Esophagus squamous epithelium (tissue), 5 donors: ENCODE measurements at places on chromosomes 4 and X. TPM values are rescaled to one million over a fixed set of nuclear protein-coding genes. Genes with fewer than 3 reads are reported as not detected.

- no peak overlapping the region for H3K4me3 ChIP-seq
- peaks cover 13% of the 10 kb centered on the region for H3K4me1 ChIP-seq
- no peak for DNase-seq
Measured at GRCh38 chr4:8606966-8607365, 14.4 kb downstream of the CPZ start.

DNA sequence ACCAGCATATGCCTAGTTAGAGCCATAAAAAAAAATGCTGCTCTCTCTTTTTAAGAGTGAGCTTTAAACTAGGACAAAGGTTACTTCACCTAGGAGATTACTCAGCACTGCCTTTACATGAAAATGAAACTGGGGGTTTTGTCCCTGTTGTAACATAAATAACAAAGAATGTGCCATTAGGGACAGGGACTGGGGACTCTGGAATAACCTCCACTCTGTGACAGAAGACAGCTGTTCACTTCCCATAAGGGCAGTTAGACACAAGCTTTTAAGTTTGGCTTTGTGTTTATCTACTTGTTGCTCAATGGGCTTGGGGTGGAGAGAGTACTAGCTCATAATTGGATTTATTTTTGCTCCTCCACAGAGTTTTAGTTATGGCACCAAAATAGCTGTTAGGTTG is 11.9 kb downstream of the ENPEP start:
- no peak overlapping the region for H3K4me3 ChIP-seq
- H3K36me3 ChIP-seq, result no peaks in the 10 kb centered on the region
- H3K27ac ChIP-seq, result peak overlapping the region; percentile 30
- DNase-seq, result no peak
- no peaks in the 10 kb centered on the region for H3K27me3 ChIP-seq

DNA sequence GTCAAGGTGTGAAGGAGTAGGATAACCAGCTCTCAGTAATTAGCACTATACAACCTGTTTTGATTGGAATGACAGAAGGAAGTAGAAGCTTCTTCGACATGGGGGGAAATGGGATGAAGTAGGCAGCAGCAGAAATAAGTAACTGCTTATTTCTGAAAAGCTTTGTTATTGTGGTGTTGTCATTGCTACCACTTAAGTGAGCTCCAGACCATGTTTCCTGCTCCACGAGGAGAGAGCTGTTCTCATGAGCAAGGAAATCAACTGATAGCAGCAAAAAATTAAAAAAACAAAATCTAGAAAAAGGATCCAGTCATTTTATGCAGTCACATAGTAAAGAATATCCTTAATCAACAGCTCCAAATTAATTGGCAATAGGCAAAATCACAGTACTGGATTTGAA is 106.1 kb upstream of the TLL1 start:
- no peak overlapping the region for H3K4me3 ChIP-seq
- no peak overlapping the region for H3K27ac ChIP-seq

- DNase-seq, result no peak
- H3K4me3 ChIP-seq, result no peak overlapping the region
- H3K4me1 ChIP-seq, result no peaks in the 10 kb centered on the region
- no peaks in the 10 kb centered on the region for H3K27me3 ChIP-seq
Measured at GRCh38 chr4:138961129-138961528, 54.5 kb upstream of the NOCT start.

DNA sequence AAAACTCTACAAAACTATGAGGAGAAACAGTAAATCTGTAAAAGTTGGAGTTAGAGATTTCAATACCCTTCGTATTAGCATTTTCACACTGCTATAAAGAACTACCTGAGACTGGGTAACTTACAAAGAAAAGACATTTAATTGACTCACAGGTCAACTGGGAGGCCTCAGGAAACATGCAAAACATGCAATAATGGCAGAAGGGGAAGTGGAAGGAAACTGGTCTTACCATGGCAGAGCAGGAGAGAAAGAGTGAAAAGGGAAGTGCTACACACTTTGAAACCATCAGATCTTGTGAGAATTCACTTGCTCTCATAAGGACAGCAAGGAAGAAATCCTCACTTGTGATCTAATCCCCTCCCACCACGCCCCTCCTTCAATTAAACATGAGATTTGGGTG is 949.9 kb downstream of the TECRL start:
- H3K4me1 ChIP-seq, result no peaks in the 10 kb centered on the region
- no peak overlapping the region for H3K4me3 ChIP-seq
- no peaks in the 10 kb centered on the region for H3K36me3 ChIP-seq
- no peak overlapping the region for H3K27ac ChIP-seq

DNA sequence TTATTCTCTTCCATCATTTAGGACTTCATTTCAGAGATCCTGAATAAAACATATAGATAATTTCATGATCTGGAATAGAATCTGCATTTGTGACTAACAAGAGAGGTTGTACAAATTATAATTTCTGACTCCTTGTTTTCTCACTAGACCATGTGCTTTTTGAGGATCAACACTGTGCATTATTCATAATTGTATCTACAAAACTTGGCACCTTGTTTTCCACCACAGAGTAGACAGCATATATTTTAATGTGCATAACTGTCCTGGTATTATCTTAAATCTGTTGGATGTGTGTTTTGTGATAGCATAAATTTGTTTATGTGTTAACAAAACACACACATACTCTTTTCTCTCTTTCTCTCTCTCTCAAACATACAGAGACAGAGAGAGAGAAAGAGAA is 514.9 kb upstream of the GALNT7 start:
- no peaks in the 10 kb centered on the region for H3K4me1 ChIP-seq
- H3K27ac ChIP-seq, result no peak overlapping the region
- no peak overlapping the region for H3K4me3 ChIP-seq
- DNase-seq, result no peak
- no peaks in the 10 kb centered on the region for H3K27me3 ChIP-seq
- H3K36me3 ChIP-seq, result no peaks in the 10 kb centered on the region

DNA sequence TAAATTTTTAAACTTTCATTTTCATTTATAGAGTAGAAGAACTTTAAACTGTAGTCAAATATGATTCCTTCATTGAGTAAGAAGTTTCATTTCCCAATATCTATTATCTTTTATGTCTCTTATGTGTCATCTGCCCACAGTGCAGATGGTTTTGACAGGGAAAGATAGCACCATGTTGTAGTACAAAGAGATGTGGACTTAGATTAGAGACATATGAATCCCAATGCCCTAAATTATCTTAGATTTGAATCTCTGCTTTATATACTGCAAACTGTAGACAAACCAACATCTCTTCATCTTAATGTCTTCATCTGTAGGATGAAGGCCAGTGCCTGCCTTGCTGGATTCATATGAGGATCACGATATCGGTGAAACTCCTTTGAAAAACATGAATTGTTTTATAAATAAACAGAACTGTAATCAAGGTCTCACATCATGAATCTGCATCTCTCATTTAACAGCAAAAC is 217.5 kb downstream of the BANK1 start:
- H3K36me3 ChIP-seq, result no peaks in the 10 kb centered on the region
- H3K4me1 ChIP-seq, result no peaks in the 10 kb centered on the region
- H3K4me3 ChIP-seq, result no peak overlapping the region
- no peaks in the 10 kb centered on the region for H3K27me3 ChIP-seq
- no peak overlapping the region for H3K27ac ChIP-seq

The MAGEA11 gene
- total RNA-seq, result not detected

- no peaks in the 10 kb centered on the region for H3K4me1 ChIP-seq
- H3K36me3 ChIP-seq, result no peaks in the 10 kb centered on the region
- no peak for DNase-seq
Measured at GRCh38 chrX:22969411-22969810, 30.3 kb upstream of the DDX53 start.

The MAGED4B gene
- total RNA-seq, result 3.6 TPM
